Testis (tissue), 5 donors: ENCODE measurements at places on chromosomes 13 and 19. TPM values are rescaled to one million over a fixed set of nuclear protein-coding genes. Genes with fewer than 3 reads are reported as not detected.

GRCh38 chr19:291561-292280 is 518 bp upstream of the PLPP2 start:
- no peak for DNase-seq
- H3K27ac ChIP-seq, result no peak overlapping the region
- H3K4me1 ChIP-seq, result peaks cover 11% of the 10 kb centered on the region
- no peak overlapping the region for H3K4me3 ChIP-seq
- H3K27me3 ChIP-seq, result no peaks in the 10 kb centered on the region

DNA sequence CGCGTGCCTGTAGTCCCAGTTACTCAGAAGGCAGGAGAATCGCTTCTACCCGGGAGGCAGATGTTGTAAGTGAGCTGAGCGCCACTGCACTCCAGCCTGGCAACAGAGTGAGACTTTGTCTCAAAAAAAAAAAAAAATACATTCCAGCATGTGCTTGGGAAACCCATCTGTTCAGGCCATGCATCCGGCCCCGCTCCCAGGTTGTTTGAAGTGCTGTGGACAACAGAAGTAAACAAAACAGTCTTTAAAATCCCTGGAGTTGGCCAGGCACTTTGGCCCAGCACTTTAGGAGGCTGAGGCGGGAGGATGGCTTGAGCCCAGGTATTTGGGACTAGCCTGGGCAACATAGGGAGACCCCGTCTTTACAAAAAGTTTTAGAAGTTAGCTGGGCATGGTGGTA is 3.2 kb upstream of the PTPRS start:
- no peak for DNase-seq
- no peaks in the 10 kb centered on the region for H3K36me3 ChIP-seq
- no peaks in the 10 kb centered on the region for H3K27me3 ChIP-seq
- no peak overlapping the region for H3K4me3 ChIP-seq

DNA sequence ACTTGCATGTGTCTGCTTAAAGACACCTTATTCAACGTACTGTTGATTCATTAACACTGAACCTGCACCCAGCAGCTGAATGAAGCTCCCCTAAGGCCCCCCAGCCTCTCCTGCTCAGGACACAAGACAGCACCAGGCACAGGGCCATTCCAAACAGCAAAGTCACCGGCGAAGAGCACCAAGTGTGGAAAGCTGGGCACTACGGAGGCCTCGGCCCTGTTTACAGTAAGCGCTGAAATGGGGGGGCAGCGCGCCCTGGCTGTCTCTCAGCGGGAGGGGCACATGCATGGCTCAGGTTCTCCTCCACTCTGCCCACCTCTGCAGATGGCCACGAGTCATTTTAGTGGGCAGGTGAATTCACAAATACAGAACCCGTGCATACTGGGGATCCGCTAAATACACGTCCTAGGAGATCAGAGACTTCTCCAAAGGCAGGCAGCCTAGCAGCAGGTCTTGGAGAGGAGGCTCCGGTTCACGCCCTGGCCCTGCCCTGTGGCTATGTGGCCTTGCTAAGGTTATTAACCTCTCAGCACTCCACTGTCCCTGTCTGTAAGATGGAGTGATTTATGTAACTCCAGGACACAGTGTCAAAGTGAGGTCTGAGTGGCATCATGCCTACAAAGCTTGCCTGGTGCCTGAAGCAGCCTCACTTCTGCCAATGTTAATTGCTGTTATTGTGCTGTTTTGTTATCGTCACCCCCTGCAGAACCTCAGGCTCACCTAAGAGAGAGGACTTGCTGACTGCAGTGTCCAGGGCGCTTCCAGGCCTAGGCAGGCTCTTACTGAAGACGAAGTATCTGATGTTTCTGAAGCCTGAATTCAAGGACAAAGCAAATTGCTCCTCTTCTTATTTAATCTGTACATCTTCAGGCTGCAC is 207.4 kb upstream of the SOX1 start:
- H3K4me1 ChIP-seq, result no peaks in the 10 kb centered on the region
- H3K27me3 ChIP-seq, result no peaks in the 10 kb centered on the region
- no peak for DNase-seq
- H3K36me3 ChIP-seq, result no peaks in the 10 kb centered on the region
- H3K4me3 ChIP-seq, result no peak overlapping the region

The PGPEP1 gene
- polyA plus RNA-seq, result 10.8 TPM

- no peaks in the 10 kb centered on the region for H3K27me3 ChIP-seq
- peak overlapping the region; percentile 77 for H3K4me3 ChIP-seq
- H3K4me1 ChIP-seq, result peaks cover 20% of the 10 kb centered on the region
- DNase-seq, result peak; percentile 98
- no peaks in the 10 kb centered on the region for H3K36me3 ChIP-seq
These were observed 1.4 kb upstream of the CCDC97 start for GRCh38 chr19:41308450-41309179.

- H3K4me1 ChIP-seq, result no peaks in the 10 kb centered on the region
- no peak overlapping the region for H3K4me3 ChIP-seq
- no peak for DNase-seq
- no peaks in the 10 kb centered on the region for H3K27me3 ChIP-seq
- H3K27ac ChIP-seq, result no peak overlapping the region
These were observed 360.9 kb downstream of the PCDH17 start for GRCh38 chr13:57992416-57992815.

GRCh38 chr19:19459707-19460251 is 54.3 kb downstream of the GATAD2A start:
- H3K4me3 ChIP-seq, result no peak overlapping the region
- H3K4me1 ChIP-seq, result peaks cover 48% of the 10 kb centered on the region
- DNase-seq, result no peak
- no peaks in the 10 kb centered on the region for H3K27me3 ChIP-seq
- peak overlapping the region; percentile 54 for H3K27ac ChIP-seq

DNA sequence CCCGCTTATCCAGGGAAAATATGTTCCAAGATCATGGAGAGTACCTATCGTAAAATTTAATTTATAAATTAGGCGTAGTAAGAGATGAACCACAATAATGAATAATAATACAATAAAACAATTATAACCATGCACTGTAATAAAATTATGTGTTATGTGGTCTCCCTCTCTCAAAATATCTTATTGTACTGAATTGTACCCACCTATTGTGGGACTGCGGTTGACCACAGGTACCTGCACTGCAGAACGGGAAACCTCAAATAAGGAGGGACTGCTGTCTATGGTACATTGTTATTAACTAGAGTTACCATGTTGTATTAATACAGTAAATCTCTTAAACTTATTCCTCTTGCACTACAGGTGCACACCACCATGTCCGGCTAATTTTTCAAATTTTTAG is 5.3 kb upstream of the KLK12 start:
- DNase-seq, result no peak
- H3K27me3 ChIP-seq, result no peaks in the 10 kb centered on the region
- no peak overlapping the region for H3K27ac ChIP-seq
- H3K4me3 ChIP-seq, result no peak overlapping the region
- H3K4me1 ChIP-seq, result no peaks in the 10 kb centered on the region

The MBD3L2 gene
- polyA plus RNA-seq, result not detected

DNA sequence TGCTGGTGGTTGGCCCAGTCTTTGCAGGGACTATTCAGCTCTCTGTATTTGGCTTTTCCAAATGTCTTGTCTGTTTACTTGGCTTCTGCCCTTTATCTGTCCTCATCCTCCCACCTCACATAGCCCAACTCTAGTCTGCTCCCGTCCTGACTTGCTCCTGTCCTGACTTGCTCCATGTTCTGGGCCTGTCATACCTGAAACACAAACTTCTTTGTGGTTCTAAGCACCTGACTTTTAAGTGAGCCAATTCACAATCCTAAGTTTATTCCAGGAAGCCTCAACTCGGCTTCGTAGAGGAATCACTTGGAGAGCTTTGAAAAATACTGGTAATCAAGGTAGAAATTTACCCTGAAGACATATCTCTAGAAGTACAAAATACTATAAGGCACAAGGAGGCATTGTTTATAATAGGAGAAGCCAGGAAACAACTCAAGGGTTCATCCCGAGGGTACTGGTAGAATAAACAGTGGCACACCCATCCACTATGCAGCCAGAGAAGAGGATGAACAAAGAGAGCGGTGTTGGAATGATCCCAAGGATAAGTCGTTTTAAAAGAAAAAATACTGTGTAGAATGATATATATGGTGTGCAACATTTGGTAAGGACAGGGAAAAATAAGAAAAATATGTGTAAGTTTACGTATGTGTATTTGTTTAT is 284.5 kb downstream of the FGF14 start:
- H3K27me3 ChIP-seq, result no peaks in the 10 kb centered on the region
- no peak for DNase-seq
- no peaks in the 10 kb centered on the region for H3K4me1 ChIP-seq
- no peak overlapping the region for H3K4me3 ChIP-seq

DNA sequence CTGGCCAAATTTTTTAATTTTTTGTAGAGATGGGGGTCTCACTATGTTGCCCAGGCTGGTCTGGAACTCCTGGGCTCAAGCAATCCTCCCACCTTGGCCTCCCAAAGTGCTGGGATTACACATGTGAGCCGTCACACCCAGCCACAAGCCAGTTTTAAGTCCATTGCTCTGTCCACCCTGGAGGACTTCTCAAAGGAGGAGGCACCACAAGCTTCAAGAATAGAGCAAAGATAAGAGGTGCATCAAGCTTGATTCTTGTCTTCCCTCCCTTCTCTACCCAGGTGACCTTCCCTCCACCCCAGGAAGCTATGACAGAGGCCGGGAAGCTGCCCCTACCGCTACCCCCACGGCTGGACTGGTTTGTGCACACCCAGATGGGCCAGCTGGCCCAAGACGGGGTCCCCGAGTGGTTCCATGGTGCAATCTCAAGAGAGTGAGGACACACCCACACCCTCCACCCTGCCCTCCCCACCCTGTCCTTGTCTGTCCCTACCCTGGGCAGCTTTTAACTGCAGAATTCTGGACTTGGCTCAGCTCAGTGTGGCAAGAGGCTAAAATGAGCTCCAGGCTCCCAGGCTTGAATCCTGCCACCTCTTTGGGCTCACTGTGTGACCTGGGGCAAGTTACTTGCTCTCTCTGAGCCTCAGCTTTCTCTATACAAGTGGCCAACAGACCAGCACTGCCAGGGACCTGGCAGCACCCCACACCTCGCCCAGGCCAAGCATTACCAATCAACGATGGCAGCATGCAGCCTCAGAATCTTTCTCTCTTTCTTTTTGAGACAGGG is 5.2 kb downstream of the HSH2D start:
- DNase-seq, result no peak
- no peaks in the 10 kb centered on the region for H3K4me1 ChIP-seq
- H3K4me3 ChIP-seq, result no peak overlapping the region
- no peaks in the 10 kb centered on the region for H3K36me3 ChIP-seq
- no peaks in the 10 kb centered on the region for H3K27me3 ChIP-seq
- no peak overlapping the region for H3K27ac ChIP-seq

GRCh38 chr19:4967738-4968461 is 1.0 kb upstream of the KDM4B start:
- no peaks in the 10 kb centered on the region for H3K36me3 ChIP-seq
- peak overlapping the region; percentile 17 for H3K4me3 ChIP-seq
- H3K4me1 ChIP-seq, result peaks cover 27% of the 10 kb centered on the region
- peak; percentile 69 for DNase-seq

GRCh38 chr19:46776927-46777911 is 11.2 kb downstream of the SLC1A5 start:
- no peak overlapping the region for H3K27ac ChIP-seq
- H3K4me3 ChIP-seq, result no peak overlapping the region
- peak; percentile 26 for DNase-seq
- H3K36me3 ChIP-seq, result no peaks in the 10 kb centered on the region
- H3K27me3 ChIP-seq, result no peaks in the 10 kb centered on the region
- no peaks in the 10 kb centered on the region for H3K4me1 ChIP-seq

DNA sequence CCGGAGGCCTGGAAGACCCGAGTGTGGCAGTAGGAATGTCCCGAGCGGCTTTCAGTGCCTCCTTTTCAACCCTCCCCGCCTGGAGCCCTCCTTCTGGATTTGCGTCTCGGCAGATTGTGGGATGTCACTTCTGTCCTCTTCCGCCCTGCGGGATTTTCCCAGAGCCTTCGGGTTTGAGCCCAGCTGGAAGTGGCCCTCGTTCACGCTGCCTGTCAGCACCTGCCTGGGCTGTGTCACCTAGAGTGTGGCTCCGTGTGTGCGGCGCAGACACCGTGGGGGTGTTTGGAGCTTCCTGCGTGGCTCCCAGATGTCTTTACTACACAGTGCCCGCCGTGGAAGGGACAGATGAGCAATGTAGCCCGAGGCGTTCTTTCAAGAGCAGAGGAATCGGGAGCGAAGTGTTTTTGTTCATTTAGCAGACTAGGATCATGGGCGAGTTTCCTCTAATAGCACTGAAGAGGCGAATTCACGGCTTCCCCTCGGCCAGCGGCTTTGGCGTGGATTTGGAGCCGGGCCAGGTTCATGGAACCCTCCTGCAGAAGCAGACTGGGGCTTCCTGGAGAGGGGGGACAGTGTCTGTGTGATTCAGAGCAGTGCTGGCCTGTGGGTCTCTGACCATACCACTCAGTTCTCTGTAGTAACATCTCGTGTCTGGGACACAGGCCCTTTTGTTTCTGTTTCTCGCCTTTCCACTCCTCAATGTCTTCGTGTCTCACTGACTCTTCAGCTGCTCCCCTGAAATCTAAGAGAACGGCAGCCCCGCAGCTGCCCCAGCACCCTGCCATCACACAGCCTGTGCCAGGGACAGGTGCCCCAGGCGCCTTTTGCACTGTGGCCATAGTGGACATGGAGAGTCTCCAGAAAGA is 68.0 kb downstream of the KDM4B start:
- H3K4me3 ChIP-seq, result no peak overlapping the region
- no peaks in the 10 kb centered on the region for H3K36me3 ChIP-seq
- peak; percentile 48 for DNase-seq

The FFAR1 gene
- 0.26 TPM for polyA plus RNA-seq

The ZNF90 gene
- polyA plus RNA-seq, result 2.2 TPM

The SIGLEC7 gene
- polyA plus RNA-seq, result 2.0 TPM

- H3K27me3 ChIP-seq, result no peaks in the 10 kb centered on the region
- DNase-seq, result no peak
- H3K36me3 ChIP-seq, result no peaks in the 10 kb centered on the region
- no peak overlapping the region for H3K4me3 ChIP-seq
- no peak overlapping the region for H3K27ac ChIP-seq
These were observed 412.2 kb upstream of the KLHL1 start for GRCh38 chr13:70520275-70521036.

GRCh38 chr13:46121033-46121432 is 16.2 kb upstream of the CPB2 start:
- DNase-seq, result no peak
- H3K27ac ChIP-seq, result no peak overlapping the region
- no peaks in the 10 kb centered on the region for H3K27me3 ChIP-seq
- no peaks in the 10 kb centered on the region for H3K36me3 ChIP-seq
- H3K4me3 ChIP-seq, result no peak overlapping the region

DNA sequence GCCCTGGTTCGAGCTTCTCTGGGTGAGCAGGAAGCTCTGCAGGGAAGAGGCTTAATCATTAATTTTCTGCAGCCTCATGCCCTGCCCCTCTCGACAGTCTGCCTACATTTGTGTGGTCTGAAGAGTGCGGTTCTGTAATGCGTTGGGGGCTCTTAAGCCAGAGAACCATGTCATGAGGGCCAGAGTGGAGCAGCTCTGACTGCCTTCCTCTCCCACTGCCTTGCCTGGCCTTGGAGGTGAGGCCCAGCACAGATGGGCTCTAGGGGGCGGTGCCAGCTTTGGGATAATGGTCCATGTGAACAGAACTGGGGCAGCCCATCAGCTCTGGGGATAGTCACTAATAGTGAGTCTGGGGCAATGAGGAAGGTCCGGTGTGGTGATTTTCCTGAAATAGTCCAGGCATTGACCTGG is 5.7 kb downstream of the FGF9 start:
- H3K27ac ChIP-seq, result no peak overlapping the region
- peaks cover 7% of the 10 kb centered on the region for H3K4me1 ChIP-seq
- no peaks in the 10 kb centered on the region for H3K27me3 ChIP-seq
- no peaks in the 10 kb centered on the region for H3K36me3 ChIP-seq
- no peak for DNase-seq

The SIGLEC12 gene
- polyA plus RNA-seq, result 1.0 TPM

The LDLR gene
- polyA plus RNA-seq, result 20.1 TPM

- no peaks in the 10 kb centered on the region for H3K36me3 ChIP-seq
- H3K27ac ChIP-seq, result no peak overlapping the region
- no peak overlapping the region for H3K4me3 ChIP-seq
- no peaks in the 10 kb centered on the region for H3K27me3 ChIP-seq
These were observed 16.0 kb downstream of the SPATA13 start for GRCh38 chr13:24176351-24177101.

The SIGLEC11 gene
- 5.8 TPM for polyA plus RNA-seq
